ENCODE measurements at places on chromosomes 12 and 14.

- DNase-seq: no peak
Observed at GRCh38 chr12:118060301-118061010, 523 bp downstream of the WSB2 start.

- DNase-seq: no peak
Observed at GRCh38 chr12:101068402-101068801, 141.6 kb downstream of the SLC5A8 start.

DNA sequence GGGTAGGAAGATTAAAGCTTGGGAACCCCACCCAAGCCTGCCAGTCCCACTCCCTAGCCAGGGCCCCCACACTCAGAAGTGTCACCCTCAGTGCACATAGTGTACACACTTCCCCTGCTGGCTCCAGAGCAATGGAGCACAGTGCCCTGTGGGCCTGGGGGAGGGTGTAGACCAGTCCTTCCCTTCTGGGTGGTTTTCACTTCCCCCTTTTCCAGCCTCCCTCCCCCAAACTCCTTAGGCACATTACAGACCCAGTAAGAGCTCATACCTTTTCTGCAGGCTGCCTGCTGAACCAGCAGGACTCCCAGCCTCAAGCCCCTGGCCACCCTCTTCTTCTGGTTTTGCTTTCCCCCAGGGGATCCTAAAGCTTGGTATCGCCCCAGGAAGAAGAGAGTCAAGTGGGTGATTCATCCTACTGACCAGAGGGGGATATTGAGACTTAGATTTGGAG lies at the start of gene ZNF385A:
TSS of gene ZNF385A (minus strand) at position 143 of the 451 bp plus-strand sequence. CDS start 219 bp downstream, outside the sequence.
- DNase-seq: no peak

DNA sequence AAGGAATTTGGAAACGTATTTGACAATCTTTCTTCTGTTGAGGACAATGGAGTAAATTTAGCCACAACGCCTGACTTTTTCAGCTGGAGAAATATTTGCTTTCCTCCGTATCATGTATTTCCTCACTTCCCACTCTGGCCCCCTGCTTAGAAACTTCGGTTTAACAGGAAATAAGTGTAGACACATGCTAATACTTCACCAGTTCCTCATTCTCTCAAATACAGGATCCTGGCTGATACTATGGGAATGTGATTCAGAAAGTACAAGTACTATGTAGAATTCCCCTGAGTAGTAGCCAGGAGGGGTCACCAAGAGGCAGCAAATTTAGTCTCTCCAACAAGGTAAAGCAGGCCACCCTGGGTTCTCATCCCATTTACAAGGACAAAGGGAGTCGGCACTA lies 58.0 kb downstream of the FAR2 start:
- no peak for DNase-seq

DNA sequence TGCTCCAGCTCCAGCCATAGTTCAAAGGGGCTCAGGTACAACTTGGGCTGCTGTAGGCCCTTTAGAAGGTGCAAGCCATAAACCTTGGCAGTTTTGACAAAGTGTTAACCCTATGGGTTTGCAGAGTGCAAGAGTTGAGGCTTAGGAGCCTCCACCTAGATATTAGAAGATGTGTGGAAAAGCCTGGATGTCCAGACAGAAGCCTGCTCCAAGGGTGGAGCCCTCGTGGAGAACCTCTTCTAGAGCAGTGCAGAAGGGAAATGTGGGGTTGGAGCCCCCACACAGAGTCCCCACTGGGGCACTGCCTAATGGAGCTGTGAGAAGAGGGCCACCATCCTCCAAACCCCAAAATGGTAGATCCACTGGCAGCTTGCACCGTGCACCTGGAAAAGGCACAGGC lies 45.1 kb downstream of the RPS29 start:
- no peak for DNase-seq

- DNase-seq: peak; percentile 17
Observed at GRCh38 chr14:87049950-87050349, 943.0 kb downstream of the GALC start.
